T-helper 17 cell (primary cell): ENCODE measurements at places on chromosomes 7 and 10. TPM values are rescaled to one million over a fixed set of nuclear protein-coding genes. Genes with fewer than 3 reads are reported as not detected.

ANKRD1 gene
- not detected for total RNA-seq

MINDY4 gene
- total RNA-seq, result 1.8 TPM

TMEM60 gene
- 5.0 TPM for total RNA-seq

GATA3 gene
- 91.9 TPM for total RNA-seq

SPDYE5 gene
- not detected for total RNA-seq

H2BK1 gene
- 1.0 TPM for total RNA-seq

ELMO1 gene
- 160 TPM for total RNA-seq

P4HA1 gene
- total RNA-seq, result 13.7 TPM

EGR2 gene
- total RNA-seq, result 3.1 TPM

PPIF gene
- 82.3 TPM for total RNA-seq

C10orf143 gene
- 5.0 TPM for total RNA-seq

CRYGN gene
- total RNA-seq, result not detected

RASSF4 gene
- 1.5 TPM for total RNA-seq

LMBR1 gene
- total RNA-seq, result 47.3 TPM

AFAP1L2 gene
- 1.8 TPM for total RNA-seq

IFT22 gene
- 6.0 TPM for total RNA-seq

ZNF727 gene
- not detected for total RNA-seq

SLF2 gene
- total RNA-seq, result 16.8 TPM

RARRES2 gene
- total RNA-seq, result not detected

MET gene
- total RNA-seq, result 0.18 TPM

HYAL4 gene
- not detected for total RNA-seq

CAMK2B gene
- total RNA-seq, result not detected

CPA2 gene
- not detected for total RNA-seq

LRRC4 gene
- total RNA-seq, result 0.57 TPM

EPHB6 gene
- 59.9 TPM for total RNA-seq

PNLIPRP3 gene
- not detected for total RNA-seq

OR6V1 gene
- total RNA-seq, result not detected

ARMC10 gene
- 14.6 TPM for total RNA-seq

CXCL12 gene
- total RNA-seq, result not detected

VAX1 gene
- not detected for total RNA-seq

RSPH10B2 gene
- not detected for total RNA-seq

NMT2 gene
- total RNA-seq, result 42.9 TPM

ARHGEF35 gene
- total RNA-seq, result 2.2 TPM

TEX47 gene
- not detected for total RNA-seq

CTNNA3 gene
- not detected for total RNA-seq

LBX1 gene
- not detected for total RNA-seq

ESYT2 gene
- 104 TPM for total RNA-seq

GIMAP1 gene
- total RNA-seq, result 14.1 TPM

ABCB4 gene
- total RNA-seq, result 0.87 TPM

SMARCD3 gene
- total RNA-seq, result 10.7 TPM

RNF148 gene
- not detected for total RNA-seq

GNGT1 gene
- total RNA-seq, result not detected

HOXA1 gene
- 0.72 TPM for total RNA-seq

GBX1 gene
- not detected for total RNA-seq

CADPS2 gene
- not detected for total RNA-seq

ZFYVE27 gene
- total RNA-seq, result 60.0 TPM

COBL gene
- total RNA-seq, result not detected

ZEB1 gene
- 97.6 TPM for total RNA-seq

SLC26A5 gene
- total RNA-seq, result not detected

MNX1 gene
- 0.21 TPM for total RNA-seq

NEURL1 gene
- total RNA-seq, result 1.1 TPM
